Dorsolateral prefrontal cortex (tissue), 122 donors: ENCODE measurements at places on chromosomes 16 and 17. TPM values are rescaled to one million over a fixed set of nuclear protein-coding genes. Genes with fewer than 3 reads are reported as not detected.

Gene SDK2
- total RNA-seq, result 7.6 TPM

DNA sequence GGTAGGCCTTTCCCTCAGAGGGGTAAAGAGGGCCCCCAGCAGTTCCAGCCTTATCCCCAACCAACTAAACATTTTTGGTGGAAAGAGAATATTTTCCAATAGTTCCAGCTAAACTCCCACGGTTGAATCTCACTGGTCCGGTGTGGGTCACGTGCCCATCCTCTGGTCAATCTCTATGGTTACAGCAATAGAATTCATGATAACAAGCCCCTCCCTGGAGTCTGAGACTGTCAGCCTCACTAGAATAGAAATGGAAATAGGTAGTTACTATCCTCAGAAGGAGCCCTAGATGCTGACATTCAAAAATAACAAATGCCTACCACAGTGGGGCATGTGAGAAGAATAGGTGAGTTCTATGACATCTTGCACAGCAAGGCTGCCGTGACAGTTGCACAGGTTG lies 37.5 kb upstream of the LITAF start:
- DNase-seq, result no peak

Gene KRTAP1-4
- total RNA-seq, result not detected

DNA sequence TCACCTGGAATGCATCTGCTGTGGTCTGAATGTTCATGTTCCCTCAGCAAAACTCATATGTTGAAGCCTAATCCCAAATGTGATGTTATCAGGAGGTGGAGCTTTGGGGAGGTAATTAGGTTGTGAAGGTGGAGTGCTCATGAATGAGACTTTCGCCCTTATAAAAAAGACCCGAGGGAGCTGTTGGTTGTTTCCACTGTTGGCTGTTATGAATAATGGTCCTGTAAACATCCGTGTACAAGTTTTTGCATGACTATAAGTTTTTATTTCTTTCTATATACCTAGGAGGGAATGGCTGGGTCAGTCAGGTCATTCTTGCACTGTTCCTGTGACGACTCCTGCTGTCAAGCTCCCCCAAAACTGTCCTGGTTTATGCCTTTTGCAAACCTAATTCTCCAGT lies 9.6 kb upstream of the CHP2 start:
- DNase-seq, result no peak

GRCh38 chr16:6571044-6571443 lies 761.6 kb upstream of the RBFOX1 start:
- DNase-seq, result no peak

Gene CDRT15
- not detected for total RNA-seq

GRCh38 chr16:54422569-54422978 lies 136.0 kb upstream of the IRX3 start:
- no peak for DNase-seq

DNA sequence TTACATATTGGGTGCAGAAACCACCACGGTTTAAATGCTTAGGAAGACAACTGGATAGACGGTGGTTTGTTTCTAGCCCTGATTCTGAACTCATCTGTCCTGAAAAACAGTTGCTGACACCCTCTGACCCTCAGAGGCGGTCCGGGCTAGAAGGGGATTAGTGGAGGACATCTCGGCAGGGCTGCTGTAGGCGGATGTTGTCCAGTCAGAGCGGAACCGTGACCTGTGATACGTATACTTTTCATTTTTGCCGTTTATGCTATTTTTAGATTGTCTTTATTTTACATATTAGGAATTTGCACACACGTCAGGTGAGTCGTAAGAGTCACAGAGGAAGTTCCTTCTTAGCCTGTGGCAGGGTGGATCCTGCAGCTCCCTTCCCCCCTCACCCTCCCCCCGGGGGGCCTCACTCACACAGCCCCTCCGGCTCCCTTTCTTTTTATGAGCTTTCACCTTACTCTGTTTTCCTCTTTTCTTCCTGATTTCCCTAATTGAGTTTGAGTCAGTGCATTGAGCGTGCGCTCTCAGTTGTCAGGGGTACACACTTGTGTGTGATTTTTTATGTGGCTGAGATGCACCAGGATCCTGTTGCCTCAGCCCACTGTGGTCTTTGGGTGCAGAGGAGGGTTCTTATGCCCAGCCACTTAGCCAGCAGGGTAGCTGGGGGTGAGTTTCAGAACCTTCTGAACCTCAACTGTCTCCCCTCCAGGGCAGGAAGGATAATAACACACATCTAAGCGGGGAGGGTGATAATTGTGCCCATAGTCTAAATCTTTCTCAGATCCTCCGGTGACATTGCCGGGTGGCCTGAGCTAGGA lies 211.1 kb upstream of the CHMP6 start:
- no peak for DNase-seq

Gene NPW
- total RNA-seq, result 0.54 TPM

- DNase-seq, result no peak
These were observed 45.4 kb downstream of the STH start for GRCh38 chr17:46044286-46044928.

- no peak for DNase-seq
These were observed 141.6 kb downstream of the CDRT15L2 start for GRCh38 chr17:20721171-20721570.

Gene CFAP52
- 4.8 TPM for total RNA-seq

DNA sequence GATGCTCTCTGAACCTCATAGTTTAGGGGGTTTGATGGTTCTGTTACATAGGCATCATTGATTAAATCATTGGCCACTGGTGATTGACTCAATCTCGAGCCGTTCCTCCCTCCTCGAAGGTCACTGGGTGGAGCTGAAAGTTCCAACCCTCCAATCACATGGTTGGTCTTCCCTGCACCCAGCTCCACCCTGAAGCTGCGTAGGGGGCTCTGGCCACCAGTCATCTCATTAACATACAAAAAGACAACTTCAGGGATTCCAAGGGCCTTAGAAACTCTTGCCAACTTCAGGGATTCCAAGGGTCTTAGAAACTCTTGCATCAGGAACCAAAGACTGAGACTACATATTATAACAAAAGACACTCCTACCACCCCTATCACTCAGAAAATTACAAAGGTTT lies 306.5 kb upstream of the TNRC6C start:
- no peak for DNase-seq

Gene ARHGAP44
- total RNA-seq, result 82.6 TPM

Gene VMO1
- 2.0 TPM for total RNA-seq

DNA sequence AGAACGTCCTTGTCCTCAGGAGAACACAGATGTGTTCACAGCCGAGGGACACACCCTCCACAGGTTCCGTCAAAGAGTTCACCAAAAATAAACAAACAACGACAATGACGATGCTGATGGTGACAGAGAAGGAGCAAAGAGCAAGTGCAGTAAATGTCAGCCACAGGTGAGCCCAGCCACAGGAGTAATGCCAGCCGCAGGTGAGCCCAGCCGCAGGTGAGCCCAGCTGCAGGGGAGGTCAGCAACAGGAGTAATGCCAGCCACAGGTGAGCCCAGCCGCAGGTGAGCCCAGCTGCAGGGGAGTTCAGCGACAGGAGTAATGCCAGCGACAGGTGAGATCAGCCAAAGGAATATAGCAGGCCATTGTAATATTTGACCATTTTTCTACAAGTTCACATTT lies 315.2 kb downstream of the FOXL1 start:
- DNase-seq, result no peak
